A549 treated with GW870086 at 1 μM for 4 hours (cell line): ENCODE measurements at places on chromosomes 13 and 19. TPM values are rescaled to one million over a fixed set of nuclear protein-coding genes. Genes with fewer than 3 reads are reported as not detected.

HCN2 gene
- total RNA-seq: 28.8 to 39.6 TPM (median 38.9 TPM) in 5 replicates

SPTBN4 gene
- 0.52 to 0.77 TPM (median 0.65 TPM) in 5 replicates for total RNA-seq

CCDC122 gene
- total RNA-seq: 1.4 to 3.5 TPM (median 3.0 TPM) in 5 replicates

CNN1 gene
- 0.25 to 0.80 TPM (median 0.48 TPM) in 5 replicates for total RNA-seq

EXOC3L2 gene
- 1.2 to 2.3 TPM (median 1.7 TPM) in 5 replicates for total RNA-seq

TMIGD2 gene
- total RNA-seq: not detected in 5 replicates

CEACAM8 gene
- total RNA-seq: not detected in 5 replicates

NLRP9 gene
- total RNA-seq: not detected in 5 replicates

SSC5D gene
- 0.35 to 0.82 TPM (median 0.57 TPM) in 5 replicates for total RNA-seq
